ENCODE measurements at places on chromosomes 4 and X. TPM values are rescaled to one million over a fixed set of nuclear protein-coding genes. Genes with fewer than 3 reads are reported as not detected.

The FUNDC2 gene
- total RNA-seq, result 97.3 TPM

The STAP1 gene
- total RNA-seq, result 7.4 TPM

The SPACA5 gene
- total RNA-seq, result not detected

The KLB gene
- not detected for total RNA-seq

The C4orf36 gene
- total RNA-seq, result not detected

The FAM133A gene
- total RNA-seq, result not detected

DNA sequence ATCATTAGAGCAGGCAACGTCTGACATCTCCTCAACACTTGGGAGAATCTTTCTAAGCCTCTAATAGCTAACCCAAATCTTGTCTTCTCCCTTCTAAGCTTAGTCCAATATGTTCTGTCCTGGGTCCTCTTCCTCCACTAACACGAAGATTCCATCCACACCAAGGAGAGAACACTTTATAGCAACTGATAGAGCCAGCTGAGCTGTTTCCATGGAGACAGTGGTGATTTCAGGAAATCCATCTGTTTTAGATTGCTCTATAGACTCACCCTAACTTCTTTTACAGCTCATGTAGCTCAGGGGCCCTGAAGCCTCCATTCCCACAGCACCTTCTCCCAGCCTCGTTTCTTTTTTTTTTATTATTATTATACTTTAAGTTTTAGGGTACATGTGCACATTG is 37.4 kb downstream of the SCD5 start:
- DNase-seq, result no peak

DNA sequence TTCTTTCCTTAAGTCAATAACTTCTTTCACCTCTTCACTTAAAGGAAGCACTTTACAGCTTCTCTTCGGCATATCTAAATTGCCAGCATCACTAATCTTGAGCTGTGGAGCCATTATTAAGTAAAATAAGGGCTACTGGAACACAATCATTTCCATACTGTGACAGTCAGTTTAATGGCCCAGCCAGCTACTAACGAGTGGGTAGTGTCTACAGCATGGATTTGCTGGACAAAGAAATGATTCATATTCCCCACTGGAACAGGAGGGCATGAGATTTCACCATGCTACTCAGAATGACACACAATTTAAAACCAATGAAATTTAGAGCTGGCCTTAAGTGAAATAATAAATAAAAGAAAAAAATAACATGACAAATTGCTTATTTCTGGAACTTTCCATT is 72.1 kb downstream of the DDIT4L start:
- DNase-seq, result no peak

DNA sequence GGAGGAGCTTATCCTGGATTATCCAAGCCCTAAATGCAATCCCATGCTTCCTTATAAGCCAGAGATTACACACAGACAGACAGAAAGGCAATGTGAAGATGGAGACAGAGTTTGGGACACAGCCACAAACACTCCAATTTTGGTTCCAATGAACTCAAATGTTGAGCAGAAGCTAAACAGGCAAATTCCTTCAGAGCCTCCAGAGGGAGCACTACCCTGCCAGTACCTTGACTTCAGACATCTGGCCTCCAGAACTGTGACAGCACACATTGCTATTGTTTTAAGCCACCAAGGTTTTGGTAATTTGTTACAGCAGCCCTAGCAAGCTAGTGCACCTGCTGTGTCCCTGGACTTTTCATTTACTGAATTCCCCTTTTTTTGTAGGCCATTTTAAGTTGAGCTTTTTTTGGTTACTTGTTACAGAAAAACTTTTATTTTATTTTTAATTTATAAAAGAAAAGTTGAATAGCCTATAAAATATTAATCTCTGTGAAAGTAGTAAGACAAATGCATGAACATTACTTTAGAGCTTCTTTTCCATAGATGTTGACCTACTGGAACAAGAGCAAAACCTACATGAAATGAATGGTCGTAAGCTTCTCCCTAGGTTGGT is 33.4 kb upstream of the SRD5A3 start:
- no peak for DNase-seq

DNA sequence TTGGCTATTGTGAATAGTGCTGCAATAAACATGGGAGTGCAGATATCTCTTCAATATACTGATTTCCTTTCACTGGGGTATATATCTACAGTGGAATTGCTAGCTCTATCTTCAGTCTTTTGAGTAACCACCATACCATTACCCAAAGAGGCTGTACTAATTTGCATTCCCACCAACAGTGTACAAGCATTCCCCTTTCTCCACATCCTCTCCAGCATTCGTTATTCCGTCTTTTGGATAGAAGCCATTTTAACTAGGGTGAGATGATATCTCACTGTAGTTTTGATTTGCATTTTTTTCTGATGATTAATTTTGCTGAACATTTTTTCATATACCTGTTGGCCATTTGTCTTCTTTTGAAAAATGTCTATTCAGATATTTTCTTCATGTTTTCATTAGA is 110.3 kb downstream of the PRDM5 start:
- DNase-seq, result no peak

GRCh38 chr4:145481164-145481941 is at the start of gene SMAD1:
Gene SMAD1, plus strand, starts transcription at chr4:145481853. Its CDS starts 32,761 bp downstream, at chr4:145514614.
- DNase-seq, result peak; percentile 57

DNA sequence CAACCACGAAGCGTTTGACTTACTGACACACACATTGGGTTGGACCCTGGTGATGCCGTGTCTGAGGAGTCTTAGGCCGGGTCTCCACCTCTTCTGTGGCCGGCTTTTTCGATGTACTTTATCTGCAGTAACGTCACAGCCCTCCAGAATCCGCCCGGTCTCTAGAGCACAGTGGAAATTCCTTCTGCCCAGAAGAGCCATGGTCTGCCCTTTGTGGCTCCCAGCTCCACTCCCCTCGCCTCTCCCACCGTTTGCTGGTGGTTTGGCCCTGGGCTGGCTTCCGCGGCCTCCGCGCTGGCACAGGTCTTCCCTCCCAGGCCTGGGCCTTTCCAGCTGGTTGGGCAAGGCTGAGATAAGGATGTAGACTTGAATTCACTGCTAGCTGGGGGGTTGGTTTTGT is 4.3 kb downstream of the MAEA start:
- DNase-seq, result no peak

DNA sequence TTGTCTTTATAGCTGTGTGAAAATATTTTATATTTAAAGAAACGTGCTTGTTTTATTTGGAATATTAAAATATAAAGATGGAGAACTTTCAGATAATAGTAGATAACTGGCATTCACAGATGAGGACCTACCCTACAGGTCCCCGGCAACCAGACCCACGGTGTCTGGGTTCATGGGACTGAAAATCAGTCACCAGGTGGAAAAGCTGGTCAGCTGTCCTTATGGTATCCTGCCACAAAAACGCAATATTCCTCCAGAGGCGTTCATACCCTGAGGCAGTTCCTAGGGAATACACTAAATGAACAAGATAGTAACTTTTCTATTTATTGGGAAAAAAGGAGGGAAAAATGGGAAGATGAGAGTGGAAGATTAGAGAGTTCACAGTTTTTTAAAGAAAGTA is 1.2 kb downstream of the TLR6 start:
- no peak for DNase-seq

DNA sequence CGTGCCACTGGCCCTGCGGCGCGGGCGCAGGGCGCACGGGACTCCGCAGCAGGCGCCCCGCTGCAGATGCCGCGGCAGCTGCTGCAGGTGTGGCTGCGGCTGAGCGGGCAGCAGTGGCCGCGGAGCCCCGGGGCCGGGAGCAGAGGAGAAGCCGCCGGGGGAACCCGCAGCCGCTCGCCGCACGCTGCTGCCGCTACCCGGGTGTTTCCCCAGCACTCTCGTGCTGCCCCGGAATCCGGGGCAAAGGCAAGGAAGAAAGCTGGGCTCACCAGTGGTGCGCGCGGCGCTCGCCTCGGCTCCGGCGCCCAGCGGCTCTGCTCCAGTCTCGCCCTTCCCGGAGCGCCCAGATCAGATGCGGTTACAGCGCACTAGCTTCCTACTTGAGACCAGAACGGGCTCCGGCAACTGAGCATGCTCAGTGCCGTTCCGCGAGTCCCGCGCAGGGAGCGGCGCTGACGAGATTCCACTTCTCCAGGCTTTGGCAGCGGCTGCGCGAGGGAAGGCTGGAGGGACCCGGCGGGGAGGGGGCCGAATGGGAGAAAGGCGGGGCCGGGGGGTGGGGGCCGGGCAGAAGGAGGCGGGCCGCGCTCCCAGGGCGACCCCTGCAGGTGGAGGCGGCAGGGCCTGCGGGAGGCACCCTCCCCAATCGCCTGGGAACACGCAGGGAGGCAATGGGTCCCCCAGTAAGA is at the start of gene APBB2:
Gene APBB2 (minus strand): TSS at position 407 of the 689 bp plus-strand sequence. CDS start 181,288 bp downstream, outside the sequence.
- DNase-seq, result peak; percentile 73

- DNase-seq, result no peak
These were observed 535.2 kb downstream of the ARAP2 start for GRCh38 chr4:35709080-35709479.

DNA sequence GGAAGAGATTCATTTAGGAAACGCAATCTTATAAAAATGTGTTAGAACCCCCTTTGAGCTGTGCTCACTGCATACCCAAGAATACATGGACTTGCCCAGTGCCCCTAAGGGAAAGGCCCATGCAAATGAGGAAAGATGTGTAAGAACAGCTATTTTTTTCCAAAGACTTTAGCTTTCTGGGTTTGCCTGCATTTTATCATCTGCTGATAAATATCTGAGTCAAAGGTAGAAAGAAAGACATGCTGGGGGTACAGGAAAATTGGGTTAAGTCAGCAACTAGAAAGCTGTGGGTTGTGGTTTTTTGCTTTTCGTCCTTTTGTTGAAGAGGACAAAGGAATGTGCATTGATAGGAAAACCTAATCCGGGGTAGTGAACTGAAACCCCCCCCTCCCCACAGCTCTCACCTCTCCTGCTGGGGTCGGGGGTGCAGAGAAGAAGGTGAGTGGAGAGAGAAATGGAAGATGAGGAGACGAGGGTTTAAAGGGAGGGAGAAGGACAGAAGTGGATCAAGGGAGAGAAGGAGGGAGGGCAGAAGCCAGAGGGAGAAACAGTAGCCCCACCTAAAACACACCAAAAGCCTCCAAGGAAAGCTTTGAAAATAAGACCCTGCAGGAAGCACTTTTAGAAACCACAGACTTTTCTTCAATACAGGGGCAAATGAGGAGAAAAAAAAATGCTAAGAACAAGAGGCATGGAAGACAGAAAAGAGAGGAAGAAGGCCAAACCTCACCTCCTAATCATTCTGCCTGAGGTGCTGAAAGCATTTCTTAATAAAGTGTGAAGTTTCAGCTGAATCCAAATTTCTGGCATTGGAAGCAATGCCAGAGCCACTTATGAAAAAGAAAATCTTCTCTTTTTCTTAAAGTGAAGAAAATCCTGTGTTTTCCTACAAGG is 49.3 kb downstream of the KDR start:
- peak; percentile 3 for DNase-seq

- no peak for DNase-seq
These were observed 87.7 kb upstream of the TLL1 start for GRCh38 chr4:165785337-165785736.

DNA sequence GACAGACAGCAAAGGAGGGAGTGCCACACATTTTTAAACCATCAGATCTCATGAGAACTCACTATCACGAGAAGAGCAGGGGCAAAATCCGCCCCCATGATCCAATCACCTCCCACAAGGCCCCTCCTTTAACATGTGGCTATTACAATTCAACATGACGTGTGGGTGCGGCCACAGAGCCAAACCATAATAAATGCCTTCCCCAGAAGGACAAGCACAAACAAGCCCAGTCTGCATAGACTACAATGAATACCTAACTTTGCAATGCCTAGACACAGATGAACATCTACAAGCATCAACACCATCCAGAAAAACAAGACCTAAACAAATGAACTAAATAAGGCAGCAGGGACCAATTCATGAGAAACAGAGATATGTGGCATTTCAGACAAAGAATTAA is 12.3 kb downstream of the ETDA start:
- no peak for DNase-seq

DNA sequence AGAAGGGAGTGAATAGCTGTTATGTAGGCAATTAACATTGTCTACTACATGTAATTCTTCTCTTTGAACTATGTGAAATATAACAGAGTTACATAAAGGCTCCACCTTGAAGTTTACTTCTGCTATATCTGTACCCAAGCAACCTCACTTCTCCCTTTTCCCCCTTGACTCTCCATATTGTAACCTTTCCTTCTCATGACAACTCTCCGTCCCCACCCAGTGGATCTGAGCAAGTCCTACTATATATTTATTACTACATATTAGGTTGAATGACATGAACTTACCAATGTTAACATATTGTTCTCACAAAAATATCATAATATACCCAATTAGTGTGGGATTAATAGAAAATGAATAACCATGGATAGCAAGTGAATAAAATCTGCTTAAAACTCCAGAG is 93.2 kb upstream of the ATP8A1 start:
- no peak for DNase-seq

- no peak for DNase-seq
These were observed 12.8 kb upstream of the TMEM131L start for GRCh38 chr4:153453402-153453801.

DNA sequence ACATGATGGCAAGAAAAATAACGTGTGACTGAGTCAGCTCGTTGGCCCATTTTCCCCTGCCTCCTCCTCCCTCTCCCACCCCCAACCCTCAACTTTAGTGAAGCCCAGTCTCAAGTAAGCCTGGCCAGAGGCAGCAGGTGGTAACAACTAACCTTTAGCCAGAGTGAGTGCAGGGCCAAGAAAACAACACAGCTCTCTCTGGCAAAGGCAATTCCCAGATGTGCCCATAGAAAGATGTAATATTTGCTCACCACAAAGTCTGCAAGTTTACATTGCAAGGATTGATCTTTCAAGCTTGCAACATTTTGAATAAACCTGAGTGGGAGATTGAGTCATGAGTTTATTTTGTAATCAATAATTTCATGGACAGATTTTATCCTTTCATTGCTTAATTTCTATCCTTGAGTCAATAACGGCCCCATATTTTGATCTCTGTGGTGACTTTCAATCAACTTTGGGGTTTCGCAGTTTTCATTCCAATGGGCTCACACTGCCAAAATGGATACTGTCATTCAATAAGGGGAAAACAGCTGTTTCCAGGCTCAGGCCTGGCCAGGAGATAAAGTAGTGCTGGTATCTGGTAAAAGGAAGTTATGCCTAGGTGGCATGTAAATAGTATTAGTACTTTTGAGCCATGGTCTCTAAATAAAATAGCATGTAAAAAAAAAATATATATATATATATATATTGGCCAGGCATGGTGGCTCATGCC is 130.7 kb upstream of the TMEM164 start:
- no peak for DNase-seq

- no peak for DNase-seq
These were observed 78.0 kb upstream of the PRKX start for GRCh38 chrX:3791449-3791848.

- DNase-seq, result no peak
These were observed 919.8 kb downstream of the CENPC start for GRCh38 chr4:66625480-66625879.

DNA sequence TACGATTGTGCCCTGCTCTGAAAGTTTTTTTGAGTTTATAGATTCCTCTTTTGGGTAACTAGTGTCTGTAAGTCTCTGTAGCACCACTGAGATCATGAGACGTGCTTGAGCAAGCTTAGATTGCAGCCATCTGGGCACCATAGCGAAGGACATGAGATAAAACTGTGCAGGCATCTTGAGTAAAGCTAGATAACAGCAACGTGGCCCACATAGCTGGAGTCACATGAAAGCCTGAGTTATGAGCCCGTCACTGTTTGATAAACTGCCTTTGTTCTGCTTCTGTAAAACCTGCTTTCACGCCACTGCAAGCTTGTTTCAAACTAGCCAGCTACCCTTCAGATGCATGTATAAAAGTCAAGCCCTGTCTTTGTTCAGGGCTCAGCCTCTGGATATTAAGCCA is 359.1 kb upstream of the CXorf51A start:
- DNase-seq, result no peak

Measured in activated naive CD8-positive, alpha-beta T cell treated with anti-CD3 and anti-CD28 coated beads for 36 hours (primary cell).